ENCODE measurements at places on chromosomes 1 and 21. TPM values are rescaled to one million over a fixed set of nuclear protein-coding genes. Genes with fewer than 3 reads are reported as not detected.

GRCh38 chr1:38256072-38256471, 209.5 kb upstream of the POU3F1 start:
- H3K4me1 ChIP-seq, result no peaks in the 10 kb centered on the region
- no peak for DNase-seq
- H3K4me3 ChIP-seq, result no peak overlapping the region
- no peak overlapping the region for H3K27ac ChIP-seq

- no peaks in the 10 kb centered on the region for H3K36me3 ChIP-seq
- H3K27ac ChIP-seq, result no peak overlapping the region
- no peaks in the 10 kb centered on the region for H3K27me3 ChIP-seq
- no peak for DNase-seq
- H3K4me1 ChIP-seq, result peaks cover 14% of the 10 kb centered on the region
These were observed 51.3 kb downstream of the RHOU start for GRCh38 chr1:228786361-228787129.

- H3K36me3 ChIP-seq, result no peaks in the 10 kb centered on the region
- no peak overlapping the region for H3K27ac ChIP-seq
- peaks cover 4% of the 10 kb centered on the region for H3K4me1 ChIP-seq
- DNase-seq, result peak; percentile 95
- H3K27me3 ChIP-seq, result no peaks in the 10 kb centered on the region
These were observed 15.5 kb upstream of the GSTM4 start for GRCh38 chr1:109640285-109640865.

- H3K27me3 ChIP-seq, result no peaks in the 10 kb centered on the region
- DNase-seq, result no peak
- H3K4me3 ChIP-seq, result no peak overlapping the region
- H3K36me3 ChIP-seq, result no peaks in the 10 kb centered on the region
These were observed 51.5 kb upstream of the RUNX3 start for GRCh38 chr1:24981631-24982005.

- no peaks in the 10 kb centered on the region for H3K27me3 ChIP-seq
- no peak overlapping the region for H3K4me3 ChIP-seq
- DNase-seq, result no peak
- H3K4me1 ChIP-seq, result no peaks in the 10 kb centered on the region
- H3K27ac ChIP-seq, result no peak overlapping the region
These were observed 29.9 kb upstream of the ATP2B4 start for GRCh38 chr1:203596673-203597210.

DNA sequence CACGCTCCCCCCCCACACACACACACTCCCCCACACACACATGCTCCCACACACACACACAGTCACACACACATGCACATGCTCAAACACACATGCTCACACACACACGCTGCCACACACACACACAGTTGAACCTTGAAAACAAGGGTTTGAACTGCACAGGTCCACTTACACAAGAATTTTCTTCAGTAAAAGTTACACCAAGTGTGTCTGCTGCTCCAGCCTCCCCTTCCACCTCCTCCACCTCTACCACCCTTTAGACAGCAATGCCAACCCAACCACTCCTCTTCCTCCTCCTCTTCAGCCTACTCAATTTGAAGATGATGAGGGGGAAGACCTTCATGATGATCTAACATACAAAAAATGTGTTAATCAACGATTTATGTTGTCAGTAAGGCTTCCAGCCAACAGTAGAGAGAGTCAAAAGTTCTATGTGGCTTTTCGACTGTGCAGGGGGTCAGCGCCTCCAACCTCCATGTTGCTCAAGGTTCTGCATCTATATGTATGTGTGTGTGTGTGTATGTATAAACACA, 26.8 kb downstream of the HSF2BP start:
- H3K27me3 ChIP-seq, result no peaks in the 10 kb centered on the region
- no peaks in the 10 kb centered on the region for H3K4me1 ChIP-seq
- DNase-seq, result no peak
- no peak overlapping the region for H3K27ac ChIP-seq
- no peaks in the 10 kb centered on the region for H3K36me3 ChIP-seq
- no peak overlapping the region for H3K4me3 ChIP-seq

Gene MAP3K7CL
- 1.9 TPM for total RNA-seq

Gene RCC1
- 101 TPM for total RNA-seq
